Stimulated activated naive B cell treated with anti-CD40 and anti-IgM and Interleukin-4, amounts not matched to agents 10 μg/mL and 1 μg/mL and 100 μg/mL, for 72 hours (primary cell): ENCODE measurements at places on chromosomes 2 and 18.

DNA sequence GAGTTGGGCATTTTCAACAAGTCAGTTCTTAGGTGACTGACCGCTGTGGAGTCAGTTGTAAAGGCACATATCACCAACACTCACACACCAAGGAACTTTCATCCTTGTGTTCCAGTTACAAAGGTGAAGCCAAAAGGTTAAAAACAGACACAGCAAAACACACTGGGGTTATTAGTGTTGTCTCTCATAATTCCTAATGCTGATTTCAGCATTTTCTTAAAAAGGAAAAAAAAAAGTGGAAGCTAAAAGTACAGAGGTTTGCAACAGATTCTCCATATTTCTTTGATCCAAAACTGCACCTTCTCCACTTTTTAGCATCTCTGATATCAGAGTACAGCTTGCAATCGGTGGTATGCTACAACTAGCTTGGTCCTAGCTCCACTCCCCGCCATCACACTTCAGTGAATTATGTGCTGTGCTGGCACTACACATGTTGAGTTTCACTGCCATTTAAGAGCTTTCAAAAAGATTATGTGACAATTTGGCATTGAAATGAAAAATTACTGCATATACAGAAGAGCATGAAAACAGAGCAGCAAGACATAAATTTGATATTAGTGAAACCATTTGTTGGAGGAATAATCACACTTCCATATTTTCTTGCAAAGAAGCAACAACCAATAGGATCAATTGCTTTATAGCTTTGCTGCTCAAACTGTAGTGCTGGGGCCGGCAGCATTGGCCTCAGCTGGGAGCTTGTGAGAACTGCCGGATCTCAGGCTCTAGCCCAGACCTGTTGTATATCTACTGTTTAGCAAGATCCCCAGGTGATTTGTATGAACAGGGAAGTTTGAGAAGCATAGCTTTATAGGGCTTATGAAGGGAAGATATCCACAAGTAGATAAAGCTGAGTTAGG is 62.3 kb upstream of the DAPL1 start:
- no peak for DNase-seq

- DNase-seq, result no peak
These were observed 3.5 kb downstream of the POU3F3 start for GRCh38 chr2:104857262-104858005.

GRCh38 chr2:239774933-239775622 is 250.1 kb downstream of the NDUFA10 start:
- DNase-seq, result no peak

DNA sequence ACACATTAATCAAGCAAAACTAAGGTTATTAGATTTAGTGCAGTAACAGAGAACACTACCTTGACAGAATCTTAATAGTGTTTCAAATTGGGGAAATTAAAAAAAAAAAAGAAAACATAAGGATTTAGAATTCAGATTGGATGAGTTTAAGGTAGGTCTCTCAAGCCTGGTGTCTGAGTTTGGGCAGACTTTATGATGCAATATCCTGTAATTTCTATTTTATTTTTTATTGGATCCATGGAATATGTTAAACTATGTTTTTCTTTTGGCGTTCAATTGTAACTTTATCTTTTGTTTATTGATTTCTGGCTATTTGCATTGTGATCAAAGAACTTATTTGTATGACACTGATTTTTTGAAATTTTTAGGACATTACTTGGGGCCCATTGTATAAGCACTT is 394.1 kb upstream of the NETO1 start:
- no peak for DNase-seq

DNA sequence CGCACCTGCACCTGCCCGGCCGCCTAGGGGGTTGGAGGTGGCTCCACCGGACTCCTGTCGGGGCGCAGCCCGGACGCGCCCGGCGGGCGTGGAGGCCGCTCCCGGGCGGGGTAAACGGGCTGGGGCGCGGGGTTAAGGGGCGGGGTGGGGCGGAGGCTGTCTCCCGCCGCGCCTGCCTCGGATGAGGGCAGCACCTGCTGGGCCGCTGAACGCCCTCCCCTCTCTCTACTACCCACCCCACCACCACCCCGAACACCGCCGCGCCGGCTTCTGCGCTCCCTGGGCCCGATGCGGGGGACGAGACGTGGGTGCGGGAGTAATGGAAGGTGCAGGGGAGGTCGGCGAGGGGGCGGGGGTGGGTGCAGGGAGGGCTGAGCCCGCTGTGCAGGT is 224.8 kb upstream of the ID2 start:
- DNase-seq, result no peak

DNA sequence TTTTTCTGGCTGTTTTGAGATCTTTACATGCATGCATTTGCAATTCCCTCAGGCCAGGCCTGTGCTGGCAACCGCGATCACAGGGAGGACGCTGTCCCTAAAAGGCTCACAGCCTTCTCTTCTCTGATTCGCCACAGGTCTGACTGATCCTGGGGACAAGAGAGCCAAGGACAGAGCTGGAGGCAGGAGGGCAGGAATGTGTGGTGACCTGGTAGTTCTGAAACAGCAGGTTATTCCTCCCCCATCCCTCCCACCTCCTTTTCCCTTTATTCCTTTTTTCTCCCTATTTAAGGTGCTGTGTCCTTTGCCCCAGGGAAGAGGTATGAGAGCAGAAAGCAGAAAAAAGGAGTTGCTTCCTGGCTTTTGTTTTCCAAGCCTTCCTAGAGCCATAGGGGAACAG is 21.9 kb downstream of the TMEM177 start:
- DNase-seq, result no peak

GRCh38 chr2:237888389-237888788 is 29.0 kb downstream of the RAMP1 start:
- no peak for DNase-seq

DNA sequence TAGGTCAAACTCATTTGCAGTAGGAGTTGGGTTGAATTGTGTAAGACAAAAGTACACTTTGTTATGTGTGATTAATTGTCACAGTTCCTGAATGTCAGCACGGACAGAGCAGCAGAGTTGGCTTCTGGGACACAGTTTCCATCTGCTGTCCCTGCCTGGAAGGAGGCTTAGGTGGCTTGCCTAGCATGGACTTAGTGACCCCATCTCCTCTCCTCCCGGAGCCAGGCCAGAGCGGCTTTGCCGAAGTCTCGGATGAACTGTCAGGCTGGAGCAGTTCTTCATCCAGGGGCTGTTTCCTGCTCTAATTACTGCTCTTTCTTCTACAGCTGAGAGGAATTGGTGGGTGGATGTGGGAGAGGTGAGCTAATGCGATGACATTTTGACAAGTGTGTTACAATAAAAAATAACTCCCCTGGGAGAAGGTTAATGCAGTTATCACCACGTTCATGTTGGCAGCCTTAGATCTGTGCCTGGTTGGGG is 102.0 kb downstream of the SH3RF3 start:
- DNase-seq, result no peak

DNA sequence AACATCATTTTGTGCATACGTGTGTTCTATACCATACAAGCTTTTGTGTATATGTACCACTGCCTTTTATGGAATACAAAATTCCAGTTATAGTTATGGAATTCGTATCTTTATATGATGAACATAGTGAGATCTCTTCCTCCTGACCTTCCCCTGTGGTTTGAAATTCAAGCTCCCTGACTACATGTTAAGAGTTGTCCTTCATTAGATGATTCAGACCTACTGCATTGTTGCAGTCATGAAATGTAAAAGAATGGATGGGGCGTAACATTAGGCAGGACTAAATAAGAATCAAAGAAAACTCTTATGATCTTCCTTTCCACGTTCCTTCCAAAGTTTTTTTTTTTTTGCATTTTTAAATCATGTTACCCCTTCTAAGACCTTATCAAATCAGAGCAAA is 107.1 kb downstream of the UNC80 start:
- no peak for DNase-seq

- no peak for DNase-seq
These were observed 234.9 kb upstream of the CYRIA start for GRCh38 chr2:16900405-16901025.

GRCh38 chr18:25102662-25103061 is 249.3 kb downstream of the ZNF521 start:
- DNase-seq, result no peak

- no peak for DNase-seq
These were observed 46.2 kb upstream of the ELOA2 start for GRCh38 chr18:47081578-47081977.

- DNase-seq, result no peak
These were observed 81.9 kb downstream of the MOGAT1 start for GRCh38 chr2:222753251-222753824.

DNA sequence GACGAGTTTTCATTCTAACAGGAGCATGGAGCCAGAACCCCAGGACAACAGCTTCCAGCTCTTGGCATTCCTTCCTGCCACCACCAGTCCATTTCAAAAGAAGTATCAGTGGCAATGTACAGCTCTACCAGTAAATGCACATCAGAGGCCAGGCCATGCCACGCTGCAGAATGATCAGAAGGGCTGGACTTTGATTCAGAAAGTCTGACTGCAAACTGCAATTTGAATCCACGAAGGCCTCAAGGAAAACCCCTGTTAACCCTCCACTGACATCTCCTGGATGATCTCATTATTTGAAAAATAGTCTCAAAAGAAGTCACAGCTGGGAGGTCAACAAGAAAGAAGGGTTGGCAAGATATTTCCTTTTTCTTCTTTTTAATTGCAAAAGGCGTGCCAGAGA is 119.2 kb downstream of the MYO5B start:
- DNase-seq, result no peak

GRCh38 chr2:105409717-105410116 is 10.9 kb upstream of the FHL2 start:
- no peak for DNase-seq

DNA sequence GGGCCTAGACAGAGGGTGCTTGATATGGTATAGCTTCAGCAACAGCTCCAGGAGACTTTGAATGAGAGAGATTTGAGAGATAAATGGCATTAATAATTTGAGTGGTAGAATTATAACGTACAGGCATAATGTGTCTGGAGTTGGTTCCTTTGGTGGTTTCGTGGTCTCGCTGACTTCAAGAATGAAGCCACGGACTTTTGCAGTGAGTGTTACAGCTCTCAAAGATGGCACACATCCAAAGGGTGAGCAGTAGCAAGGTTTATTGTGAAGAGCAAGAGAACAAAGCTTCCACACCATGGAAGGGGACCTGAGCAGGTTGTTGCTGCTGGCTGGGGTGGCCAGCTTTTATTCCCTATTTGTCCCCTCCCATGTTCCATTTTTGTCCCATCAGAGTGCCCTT is 23.1 kb downstream of the PDCD1 start:
- no peak for DNase-seq

- DNase-seq, result no peak
These were observed 104.5 kb upstream of the CELF4 start for GRCh38 chr18:37669991-37670534.

DNA sequence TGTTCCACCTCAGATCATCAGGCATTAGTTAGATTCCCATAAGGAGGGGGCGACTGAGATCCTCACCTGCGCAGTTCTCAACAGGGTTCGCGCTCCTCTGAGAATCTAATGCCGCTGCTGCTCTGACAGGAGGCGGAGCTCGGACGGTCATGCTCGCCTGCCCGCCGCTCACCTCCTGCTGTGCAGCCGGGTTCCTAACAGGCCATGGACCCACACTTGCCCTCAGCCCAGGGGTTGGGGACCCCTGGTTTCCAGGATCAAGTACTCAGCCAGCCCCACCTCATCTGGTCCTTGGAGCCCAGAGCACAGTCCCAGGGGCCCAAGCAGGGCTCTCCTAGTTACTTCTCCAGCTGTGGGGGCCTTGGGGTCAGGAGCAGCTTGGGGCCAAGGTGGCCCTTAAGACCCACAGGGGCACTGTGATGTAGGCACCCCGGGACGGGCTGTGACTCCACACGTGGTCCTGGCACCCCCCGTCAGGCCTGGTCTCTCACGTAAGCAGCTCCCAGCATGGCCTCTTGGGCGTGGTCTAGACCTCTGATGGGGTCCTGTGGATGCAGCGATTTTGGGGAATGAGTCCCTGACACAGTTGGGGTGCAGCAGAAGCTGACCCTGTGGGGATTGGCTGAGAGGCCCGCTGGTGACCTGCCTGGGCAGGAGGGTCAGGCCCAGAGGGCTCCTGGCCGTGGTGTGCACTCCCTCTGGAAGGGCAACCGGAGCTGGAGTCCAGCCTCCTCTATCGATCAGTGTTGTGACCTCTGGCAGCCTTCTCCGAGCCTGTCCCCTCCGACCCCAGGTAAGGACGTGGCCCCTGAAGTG is 28.3 kb upstream of the OTOS start:
- DNase-seq, result no peak

DNA sequence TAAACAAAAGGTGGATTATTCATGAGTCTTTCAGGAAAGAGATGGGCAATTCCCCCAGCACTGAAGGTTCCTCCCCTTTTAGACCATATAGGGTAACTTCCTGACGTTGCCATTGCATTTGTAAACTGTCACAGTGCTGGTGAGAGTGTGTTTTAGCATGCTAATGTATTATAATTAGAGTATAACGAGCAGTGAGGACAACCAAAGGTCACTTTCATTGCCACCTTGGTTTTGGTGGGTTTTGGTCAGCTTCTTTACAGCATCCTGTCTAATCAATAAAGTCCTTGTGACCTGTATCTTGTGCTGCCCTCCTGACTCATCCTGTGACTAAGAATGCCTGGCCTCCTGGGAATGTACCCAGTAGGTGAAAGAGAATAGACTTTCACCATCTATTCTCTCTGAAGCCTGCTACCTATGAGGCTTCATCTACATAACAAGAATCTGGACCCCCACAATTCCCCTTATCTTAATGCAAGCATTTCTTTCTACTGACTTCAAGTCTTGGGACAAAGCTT is 148.7 kb downstream of the CABLES1 start:
- DNase-seq, result peak; percentile 32

DNA sequence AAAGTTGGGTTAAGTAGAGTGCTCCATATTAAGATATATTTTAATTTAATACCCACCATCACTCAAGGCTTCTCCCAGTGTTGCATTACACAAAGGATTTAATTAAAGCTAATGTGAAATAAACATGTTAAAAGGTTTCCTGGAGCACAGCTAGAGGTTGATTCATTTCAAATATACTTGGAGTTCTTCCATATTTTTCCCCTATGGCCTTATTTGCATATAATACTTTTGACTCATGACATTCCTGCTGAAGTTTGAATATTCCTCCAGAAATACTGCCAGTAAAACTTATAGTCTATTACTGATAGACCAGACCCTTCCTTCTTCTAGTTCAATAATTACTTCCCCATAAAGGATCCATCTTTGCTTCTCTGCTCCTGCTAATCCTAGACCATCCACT is 227.5 kb downstream of the GULP1 start:
- DNase-seq, result no peak

DNA sequence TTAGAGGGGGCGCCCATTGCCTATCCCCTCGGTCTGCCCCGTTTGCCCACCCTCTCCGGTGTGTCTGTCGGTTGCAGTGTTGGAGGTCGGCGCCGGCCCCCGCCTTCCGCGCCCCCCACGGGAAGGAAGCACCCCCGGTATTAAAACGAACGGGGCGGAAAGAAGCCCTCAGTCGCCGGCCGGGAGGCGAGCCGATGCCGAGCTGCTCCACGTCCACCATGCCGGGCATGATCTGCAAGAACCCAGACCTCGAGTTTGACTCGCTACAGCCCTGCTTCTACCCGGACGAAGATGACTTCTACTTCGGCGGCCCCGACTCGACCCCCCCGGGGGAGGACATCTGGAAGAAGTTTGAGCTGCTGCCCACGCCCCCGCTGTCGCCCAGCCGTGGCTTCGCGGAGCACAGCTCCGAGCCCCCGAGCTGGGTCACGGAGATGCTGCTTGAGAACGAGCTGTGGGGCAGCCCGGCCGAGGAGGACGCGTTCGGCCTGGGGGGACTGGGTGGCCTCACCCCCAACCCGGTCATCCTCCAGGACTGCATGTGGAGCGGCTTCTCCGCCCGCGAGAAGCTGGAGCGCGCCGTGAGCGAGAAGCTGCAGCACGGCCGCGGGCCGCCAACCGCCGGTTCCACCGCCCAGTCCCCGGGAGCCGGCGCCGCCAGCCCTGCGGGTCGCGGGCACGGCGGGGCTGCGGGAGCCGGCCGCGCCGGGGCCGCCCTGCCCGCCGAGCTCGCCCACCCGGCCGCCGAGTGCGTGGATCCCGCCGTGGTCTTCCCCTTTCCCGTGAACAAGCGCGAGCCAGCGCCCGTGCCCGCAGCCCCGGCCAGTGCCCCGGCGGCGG is 1.7 kb downstream of the MYCN start:
- DNase-seq, result no peak
